ENCODE measurements at places on chromosomes 13 and 19. TPM values are rescaled to one million over a fixed set of nuclear protein-coding genes. Genes with fewer than 3 reads are reported as not detected.

The CBY2 gene
- not detected for polyA plus RNA-seq

The OR4F17 gene
- polyA plus RNA-seq: not detected

The NAPSA gene
- polyA plus RNA-seq: 0.62 TPM

The IGFLR1 gene
- polyA plus RNA-seq: 4.7 TPM

The CSNK1G2 gene
- 64.4 TPM for polyA plus RNA-seq

The KDELR1 gene
- 216 TPM for polyA plus RNA-seq

The TMEM272 gene
- polyA plus RNA-seq: not detected

The GPC5 gene
- polyA plus RNA-seq: not detected

The PRTN3 gene
- polyA plus RNA-seq: not detected

The RFX1 gene
- 3.2 TPM for polyA plus RNA-seq

The CGB2 gene
- polyA plus RNA-seq: not detected

The PSG3 gene
- not detected for polyA plus RNA-seq

The SIGLECL1 gene
- polyA plus RNA-seq: not detected

The THSD8 gene
- 49.9 TPM for polyA plus RNA-seq

The FBXO27 gene
- polyA plus RNA-seq: 9.4 TPM

The APOC1 gene
- 15.4 TPM for polyA plus RNA-seq

The C1QTNF9B gene
- polyA plus RNA-seq: not detected

The NLRP4 gene
- not detected for polyA plus RNA-seq

The GGACT gene
- polyA plus RNA-seq: 8.4 TPM

The KCTD4 gene
- 0.12 TPM for polyA plus RNA-seq

Data from foreskin keratinocyte (primary cell).